HFFc6 (cell line): ENCODE measurements at places on chromosomes 12 and 14. TPM values are rescaled to one million over a fixed set of nuclear protein-coding genes. Genes with fewer than 3 reads are reported as not detected.

The MBIP gene
- total RNA-seq, result 17.8 and 20.2 TPM in 2 replicates

The GPR137C gene
- 0.51 to 0.89 TPM (median 0.78 TPM) in 3 replicates for total RNA-seq

The ALG10 gene
- total RNA-seq, result 6.6 and 7.0 TPM in 2 replicates

The SLC5A8 gene
- not detected in 3 replicates for total RNA-seq

The MGAT4C gene
- not detected in 3 replicates for total RNA-seq

The DYNLL1 gene
- 512 to 601 TPM (median 539 TPM) in 3 replicates for total RNA-seq

DNA sequence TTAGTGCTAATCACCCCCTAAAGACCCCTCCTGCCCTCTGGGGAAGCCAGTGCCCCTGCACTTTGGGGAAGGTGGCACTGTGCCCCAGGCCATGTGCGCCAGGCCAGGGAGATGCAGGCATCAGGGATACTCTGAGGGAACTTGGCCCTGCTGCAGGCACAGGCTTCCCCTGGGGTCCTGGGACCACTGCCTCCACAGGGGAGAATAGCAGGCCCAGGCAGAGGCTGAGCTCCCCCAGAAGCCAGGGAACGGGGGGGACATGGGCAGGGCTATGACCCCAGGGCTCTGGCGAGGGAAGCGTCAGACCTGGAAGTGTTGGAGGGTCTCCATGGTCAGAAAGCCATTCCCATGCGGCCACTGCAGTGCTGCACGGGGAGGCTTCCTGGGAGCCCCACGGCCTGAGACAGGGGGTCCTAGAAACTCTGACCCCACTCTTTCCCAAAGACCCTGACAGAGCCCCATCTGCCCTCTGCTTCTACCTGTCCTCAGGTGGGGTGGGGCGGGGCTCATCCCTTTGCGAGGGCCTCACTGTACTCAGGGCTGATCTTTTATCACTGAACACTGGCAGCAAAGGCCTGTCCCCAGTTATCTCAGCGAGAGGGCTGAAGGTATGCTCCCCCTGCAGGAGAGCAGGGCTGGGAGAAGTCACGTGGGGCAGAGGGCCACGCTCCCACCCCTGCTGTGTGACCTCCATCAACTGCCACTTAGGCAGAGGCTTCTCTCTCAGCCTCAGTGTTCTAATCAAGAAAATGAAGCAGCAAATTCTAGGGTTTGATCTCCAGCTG, 160.0 kb downstream of the CALM1 start:
- peaks cover 3% of the 10 kb centered on the region; the same call in 1 of the 2 replicates for H3K27me3 ChIP-seq
- H3K4me3 ChIP-seq, result no peak overlapping the region
- DNase-seq, result no peak
- no peaks in the 10 kb centered on the region for H3K4me1 ChIP-seq
- no peak overlapping the region; the same call in 1 of the 2 replicates for H3K27ac ChIP-seq

DNA sequence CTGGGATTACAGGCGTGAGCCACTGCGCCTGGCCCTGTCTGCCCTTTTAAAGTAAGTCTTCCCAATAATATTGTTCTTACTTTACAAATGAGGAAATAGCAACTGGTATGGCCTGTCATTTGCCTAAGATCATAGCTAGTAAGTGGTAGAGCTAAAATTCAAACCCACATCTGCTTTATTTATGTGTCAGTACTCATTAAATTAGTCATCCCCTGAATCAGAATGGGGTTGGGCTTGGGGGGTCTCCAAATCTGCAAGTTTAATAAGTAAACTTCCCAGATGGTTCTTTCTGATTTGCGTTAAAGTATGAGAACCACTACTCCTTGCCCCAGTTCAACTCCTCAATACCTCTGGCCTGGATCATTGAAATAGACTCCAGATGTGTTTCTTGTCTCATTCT, 96.2 kb downstream of the FAR2 start:
- H3K36me3 ChIP-seq, result no peaks in the 10 kb centered on the region
- no peak for DNase-seq
- H3K27ac ChIP-seq, result no peak overlapping the region
- H3K4me1 ChIP-seq, result peaks cover 15% of the 10 kb centered on the region; the same call in 1 of the 2 replicates
- peaks cover 3% of the 10 kb centered on the region for H3K27me3 ChIP-seq

- H3K4me3 ChIP-seq, result no peak within 1 kb of the TSS
- no peaks in the 10 kb centered on the region for H3K36me3 ChIP-seq
- peaks cover 24% of the 10 kb centered on the region for H3K27me3 ChIP-seq
- no peak for DNase-seq
These were observed at the start of gene IL26 for GRCh38 chr12:68225576-68226476. IL26 (minus strand) TSS chr12:68225810; CDS start chr12:68225756, 54 bp downstream.

GRCh38 chr12:122086641-122087285, 8.2 kb downstream of the MLXIP start:
- no peak overlapping the region for H3K4me3 ChIP-seq
- H3K36me3 ChIP-seq, result peaks cover 16% of the 10 kb centered on the region; the same call in 1 of the 2 replicates
- H3K27ac ChIP-seq, result no peak overlapping the region
- H3K4me1 ChIP-seq, result peaks cover 40% of the 10 kb centered on the region
- no peak for DNase-seq

DNA sequence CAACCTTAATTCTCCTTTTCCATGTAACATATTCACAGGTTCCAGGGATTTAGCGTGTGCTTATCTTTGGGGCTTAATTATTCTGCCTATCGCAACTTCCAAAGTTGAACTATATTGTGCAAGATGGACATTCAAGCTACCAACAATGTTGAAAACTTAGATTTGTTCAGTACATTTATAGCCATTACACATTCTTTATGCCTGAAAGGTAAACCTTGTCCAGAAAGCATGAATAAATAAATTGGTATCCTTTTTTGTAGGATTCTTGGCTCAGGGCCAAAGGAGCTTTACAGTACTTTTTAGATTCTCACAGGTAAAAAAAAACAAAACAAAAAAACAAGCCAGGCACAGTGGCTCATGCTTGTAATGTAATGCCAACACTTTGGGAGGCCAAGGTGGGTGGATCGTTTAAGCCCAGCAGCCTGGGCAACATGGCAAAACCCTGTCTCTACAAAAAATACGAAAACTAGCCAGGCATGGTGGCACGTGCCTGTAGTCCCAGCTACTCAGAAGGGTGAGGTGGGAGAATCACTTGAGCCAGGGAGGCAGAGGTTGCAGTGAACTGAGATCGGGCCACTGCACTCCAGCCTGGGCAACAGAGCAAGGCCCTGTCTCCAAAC, 3.3 kb downstream of the C12orf56 start:
- no peaks in the 10 kb centered on the region for H3K36me3 ChIP-seq
- DNase-seq, result no peak
- peaks cover 28% of the 10 kb centered on the region for H3K4me1 ChIP-seq
- H3K27ac ChIP-seq, result no peak overlapping the region
- peaks cover 2% of the 10 kb centered on the region for H3K27me3 ChIP-seq

DNA sequence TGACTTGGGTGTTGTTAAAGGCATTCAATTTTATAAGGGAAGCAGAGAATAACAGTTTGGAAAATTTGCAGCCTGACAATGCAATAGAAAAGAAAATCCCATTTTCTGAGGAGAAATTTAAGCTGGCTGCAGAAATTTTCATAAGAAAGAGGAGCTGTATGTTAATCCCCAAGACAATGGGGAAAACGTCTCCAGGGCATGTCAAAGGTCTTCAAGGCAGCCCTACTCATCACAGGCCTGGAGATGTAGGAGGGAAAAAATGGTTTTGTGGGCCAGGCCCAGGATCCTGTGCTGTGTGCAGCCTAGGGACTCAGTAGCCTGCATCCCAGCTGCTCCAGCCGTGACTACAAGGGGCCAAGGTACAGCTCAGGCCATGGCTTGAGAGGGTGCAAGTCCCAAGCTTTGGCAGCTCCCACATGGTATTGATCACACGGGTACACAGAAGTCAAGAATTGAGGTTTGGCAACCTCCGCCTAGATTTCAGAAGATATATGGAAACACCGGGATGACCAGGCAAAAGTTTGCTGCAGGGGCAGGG, 846.4 kb downstream of the C12orf50 start:
- H3K4me1 ChIP-seq, result no peaks in the 10 kb centered on the region
- H3K27ac ChIP-seq, result no peak overlapping the region
- no peak overlapping the region for H3K4me3 ChIP-seq
- no peak for DNase-seq
- no peaks in the 10 kb centered on the region for H3K36me3 ChIP-seq

DNA sequence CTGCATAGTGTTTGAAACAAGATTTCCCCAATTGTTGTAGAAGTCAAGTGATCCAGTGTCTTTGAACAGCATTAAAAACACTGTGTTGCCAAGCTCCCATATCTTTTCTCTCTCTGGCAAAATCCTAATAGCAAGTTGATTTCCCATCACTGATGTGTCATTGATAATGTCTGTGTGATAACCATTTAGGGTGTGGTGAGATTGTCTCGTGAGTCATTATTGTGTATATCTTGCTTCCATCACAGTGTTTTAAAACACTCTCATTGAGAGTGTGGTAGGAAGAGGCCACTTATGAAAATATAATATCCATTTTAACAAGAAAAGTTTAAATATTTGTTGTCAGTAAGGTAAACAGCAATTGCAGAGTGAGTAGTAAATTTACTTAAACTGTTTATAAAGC, 74.7 kb downstream of the PRORP start:
- peaks cover 18% of the 10 kb centered on the region for H3K4me1 ChIP-seq
- DNase-seq, result peak; percentile 42
- H3K4me3 ChIP-seq, result no peak overlapping the region
- peaks cover 15% of the 10 kb centered on the region for H3K36me3 ChIP-seq
- peak overlapping the region; percentile 48 for H3K27ac ChIP-seq
- H3K27me3 ChIP-seq, result no peaks in the 10 kb centered on the region

DNA sequence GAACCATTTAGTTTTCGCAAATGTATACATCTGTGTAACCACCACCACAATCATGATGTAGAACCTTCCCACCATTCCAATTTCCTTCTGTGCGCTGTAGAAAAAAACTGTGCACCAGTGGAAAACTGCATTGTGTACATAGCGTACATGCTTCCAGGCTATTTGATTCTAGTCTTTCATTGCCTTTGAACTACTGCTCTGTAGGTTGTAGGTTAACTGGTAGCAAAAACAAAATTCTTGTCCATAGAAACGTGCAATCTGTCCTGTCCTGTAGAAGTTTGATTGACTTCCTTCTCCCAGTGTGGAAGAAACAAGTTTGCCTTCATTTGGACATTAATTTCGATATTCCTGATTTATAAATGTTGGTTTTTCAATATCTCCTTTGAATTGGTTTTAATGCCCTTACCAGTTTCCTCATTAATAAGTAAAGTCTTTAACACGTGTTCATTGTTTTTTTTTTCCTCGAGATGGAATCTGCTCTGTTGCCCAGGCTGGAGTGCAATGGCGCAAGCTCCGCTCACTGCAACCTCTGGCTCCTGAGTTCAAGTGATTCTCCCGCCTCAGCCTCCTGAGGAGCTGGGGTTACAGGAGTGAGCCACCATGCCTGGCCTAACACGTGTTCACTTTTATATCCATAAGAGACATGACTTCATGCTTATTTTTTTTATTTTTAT, 3.6 kb upstream of the ISM2 start:
- no peak for DNase-seq
- no peak overlapping the region for H3K27ac ChIP-seq
- peaks cover 20% of the 10 kb centered on the region for H3K27me3 ChIP-seq
- peaks cover 28% of the 10 kb centered on the region for H3K36me3 ChIP-seq
- no peaks in the 10 kb centered on the region for H3K4me1 ChIP-seq

- no peak overlapping the region for H3K4me3 ChIP-seq
- H3K27me3 ChIP-seq, result peaks cover 3% of the 10 kb centered on the region; the same call in 1 of the 2 replicates
- H3K27ac ChIP-seq, result no peak overlapping the region
- peaks cover 25% of the 10 kb centered on the region for H3K4me1 ChIP-seq
- no peaks in the 10 kb centered on the region for H3K36me3 ChIP-seq
These were observed 6.6 kb upstream of the TCHP start for GRCh38 chr12:109893261-109893995.

GRCh38 chr12:100141998-100142850, 450 bp downstream of the BLTP3B start:
- H3K27me3 ChIP-seq, result peaks cover 4% of the 10 kb centered on the region
- H3K36me3 ChIP-seq, result no peaks in the 10 kb centered on the region
- peak overlapping the region; percentile 99 for H3K27ac ChIP-seq

- no peaks in the 10 kb centered on the region for H3K27me3 ChIP-seq
- no peaks in the 10 kb centered on the region for H3K36me3 ChIP-seq
- H3K27ac ChIP-seq, result no peak overlapping the region
- DNase-seq, result no peak
- no peaks in the 10 kb centered on the region for H3K4me1 ChIP-seq
These were observed 84.0 kb downstream of the PELI2 start for GRCh38 chr14:56202256-56202655.

DNA sequence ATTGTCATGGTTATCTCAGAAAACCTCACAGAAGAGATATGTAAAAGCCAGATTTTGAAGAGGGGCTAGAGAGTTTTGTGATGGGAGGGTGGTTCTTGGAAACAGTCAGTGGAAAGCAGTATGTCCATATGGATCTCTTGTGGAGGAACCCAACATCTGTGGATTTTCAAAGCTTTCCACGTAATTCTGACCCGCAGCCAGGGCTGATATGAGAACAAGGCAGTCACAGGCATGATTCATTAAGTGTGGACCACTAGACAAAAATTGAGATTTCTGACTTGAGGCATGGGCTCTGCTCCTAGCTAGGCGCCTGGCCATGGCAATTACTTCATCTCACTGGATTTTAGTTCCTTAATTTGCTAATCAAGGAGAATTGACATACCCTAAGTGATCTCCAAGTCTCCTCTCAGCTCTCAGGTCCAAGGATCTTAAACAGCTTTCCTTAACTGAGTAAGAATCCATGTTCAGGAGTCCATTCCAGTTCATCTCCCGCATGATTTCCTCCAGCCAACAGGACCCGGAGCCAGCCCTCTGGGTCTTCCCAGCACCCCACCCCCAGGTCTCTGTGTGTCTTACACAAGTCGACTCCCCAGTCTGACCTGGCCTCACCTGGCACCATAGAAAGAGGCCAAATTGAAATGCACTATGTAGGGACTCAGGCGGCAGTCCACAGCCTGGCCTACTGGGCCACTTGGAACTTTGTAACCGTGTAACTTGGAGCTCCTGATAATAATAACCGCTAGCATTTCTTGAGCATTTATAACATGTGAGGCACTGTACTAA, 176.3 kb upstream of the PARP11 start:
- no peaks in the 10 kb centered on the region for H3K4me1 ChIP-seq
- H3K36me3 ChIP-seq, result no peaks in the 10 kb centered on the region
- H3K4me3 ChIP-seq, result no peak overlapping the region

- no peaks in the 10 kb centered on the region; the same call in none of the 2 replicates for H3K36me3 ChIP-seq
- no peaks in the 10 kb centered on the region for H3K27me3 ChIP-seq
- DNase-seq, result no peak
- no peak overlapping the region for H3K4me3 ChIP-seq
- peaks cover 47% of the 10 kb centered on the region for H3K4me1 ChIP-seq
- H3K27ac ChIP-seq, result no peak overlapping the region
These were observed 68.0 kb downstream of the GALNT4 start for GRCh38 chr12:89456565-89456964.

- peaks cover 19% of the 10 kb centered on the region for H3K27me3 ChIP-seq
- no peak overlapping the region for H3K27ac ChIP-seq
- no peaks in the 10 kb centered on the region for H3K36me3 ChIP-seq
These were observed 5.4 kb downstream of the VWF start for GRCh38 chr12:6118891-6119568.
